ENCODE measurements at places on chromosomes 5 and 9.
A peak's percentile ranks its signal among the peaks of the same experiment; 100 is the strongest.

DNA sequence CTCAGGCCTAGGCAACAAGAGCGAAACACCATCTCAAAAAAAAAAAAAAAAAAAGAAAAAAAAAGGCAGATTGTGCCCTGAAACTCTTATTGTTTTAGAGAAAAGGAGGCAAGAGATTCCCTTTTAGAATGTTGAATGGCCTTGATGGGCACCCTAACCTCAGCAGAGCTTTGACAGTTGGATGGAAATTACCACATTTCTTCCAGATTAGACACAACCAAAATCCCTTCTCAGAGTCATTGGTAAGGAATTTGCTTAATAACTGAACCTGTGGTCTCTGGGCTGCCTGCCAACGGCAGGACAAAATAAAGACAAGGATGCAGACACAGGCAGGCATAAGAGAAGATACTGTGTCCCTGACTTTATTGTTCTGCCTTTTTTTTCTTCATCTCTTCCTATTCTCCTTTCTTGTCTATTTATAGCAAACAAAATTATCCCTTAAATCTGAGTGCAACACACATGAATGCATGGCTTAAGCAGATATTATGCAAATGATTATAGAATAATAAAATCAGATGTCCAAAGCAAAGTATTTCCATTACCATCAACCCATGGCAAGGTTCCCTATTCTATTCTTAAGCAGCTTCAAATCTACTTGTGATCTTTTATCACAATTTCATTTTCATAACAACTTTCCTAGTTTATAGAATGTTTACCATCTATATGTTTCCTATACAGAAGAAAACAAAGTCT lies 37.3 kb upstream of the TRIO start:
- DNase-seq = peak; percentile 86

DNA sequence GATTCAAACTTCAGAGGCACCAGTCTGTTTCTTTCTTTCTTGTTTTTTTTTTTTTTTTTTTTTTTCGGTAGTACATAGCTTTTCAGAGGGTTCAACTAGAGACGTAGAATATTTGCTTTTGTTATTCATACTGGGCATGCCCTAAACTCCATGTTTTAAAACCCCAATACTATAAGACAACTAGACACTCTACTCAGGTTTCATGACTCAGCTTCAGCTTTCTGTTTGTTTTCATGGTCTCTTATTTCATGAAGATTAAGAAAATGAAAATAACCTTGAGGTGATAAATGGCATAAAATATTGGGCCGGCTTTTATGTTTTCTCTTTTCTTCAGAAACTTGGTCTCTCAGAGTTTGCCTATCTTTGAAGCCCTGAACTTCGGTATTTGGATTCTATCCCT lies 2126.3 kb upstream of the ACO1 start:
- no peak for DNase-seq

DNA sequence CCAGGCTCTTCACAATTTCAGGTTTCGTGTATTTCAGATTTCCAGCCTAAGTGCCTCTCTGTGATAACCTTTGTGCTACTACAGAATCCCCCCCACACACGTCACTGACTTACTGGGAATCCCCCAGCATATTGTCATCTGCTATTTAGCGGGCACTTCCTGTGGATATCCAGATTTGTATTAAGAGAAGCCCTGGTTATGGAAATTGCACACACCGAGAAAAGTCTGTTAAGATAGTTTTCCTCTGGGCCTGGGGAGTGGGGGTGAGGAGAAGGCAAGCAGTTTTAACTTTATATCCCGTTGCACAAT lies 269.9 kb downstream of the MED10 start:
- DNase-seq = no peak

DNA sequence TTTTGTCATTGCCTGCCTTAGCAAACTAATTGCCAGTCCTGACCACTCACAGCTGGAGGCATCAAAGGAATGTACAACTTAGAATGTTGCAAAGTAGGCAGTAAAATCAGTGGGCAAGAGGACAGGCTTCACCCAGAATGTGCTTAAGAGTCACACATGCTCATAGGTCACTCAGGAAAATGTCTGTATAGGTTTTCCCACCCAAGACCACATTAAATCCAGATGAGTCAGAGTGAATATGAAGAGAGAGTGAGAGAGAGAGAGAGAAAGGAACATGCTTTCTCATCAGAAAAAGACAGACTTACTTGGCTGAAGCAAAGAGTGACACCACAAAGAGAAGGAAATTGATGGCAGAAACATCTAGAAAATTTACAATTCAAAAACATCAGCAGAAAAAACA lies 37.9 kb downstream of the PLEKHG4B start:
- peak; percentile 45 for DNase-seq

- no peak for DNase-seq
Measured at GRCh38 chr5:20213803-20214202, 225.8 kb upstream of the CDH18 start.

GRCh38 chr5:170585273-170585948 lies 81.6 kb downstream of the KCNIP1 start:
- DNase-seq = no peak

DNA sequence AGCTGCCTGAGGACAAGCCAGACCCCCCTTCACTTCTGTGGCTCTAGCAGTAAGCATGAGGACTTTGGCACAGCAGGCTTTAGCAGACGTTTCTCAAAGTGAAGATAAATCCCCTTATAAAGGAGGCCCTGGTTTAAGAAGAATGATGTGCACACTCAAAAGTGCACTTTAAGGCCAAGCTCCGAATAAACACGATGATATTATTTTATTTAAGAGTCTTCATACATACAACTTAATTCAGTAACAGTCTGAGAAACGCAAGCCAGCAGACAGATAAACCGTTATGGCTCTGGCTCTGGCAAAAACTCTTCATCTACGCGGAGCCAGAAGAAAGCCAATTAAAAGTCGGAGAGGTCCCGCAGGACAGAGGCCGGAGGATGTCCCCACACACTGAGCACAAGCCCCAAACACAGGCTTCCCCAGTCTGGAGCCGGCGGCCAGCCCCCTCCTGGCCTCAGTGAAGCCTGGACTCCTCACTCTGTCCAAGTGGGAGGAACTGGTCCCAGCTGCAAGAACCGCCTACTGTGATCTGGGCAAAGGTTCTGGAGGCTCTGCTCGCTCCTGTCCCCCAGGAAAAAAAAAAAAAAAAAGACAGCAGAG lies 44.6 kb downstream of the ADAMTS2 start:
- DNase-seq = no peak
